ENCODE measurements at places on chromosomes 2 and 18. TPM values are rescaled to one million over a fixed set of nuclear protein-coding genes. Genes with fewer than 3 reads are reported as not detected.

The ALPP gene
- total RNA-seq: 0.53 TPM

The CELF4 gene
- total RNA-seq: not detected

The PPP4R3B gene
- total RNA-seq: 53.4 TPM

The VAMP5 gene
- 50.6 TPM for total RNA-seq

The SELENOI gene
- 24.4 TPM for total RNA-seq

The ATG9A gene
- 49.1 TPM for total RNA-seq

The NAT8 gene
- total RNA-seq: not detected

The ZBTB7C gene
- not detected for total RNA-seq

The GALNT5 gene
- not detected for total RNA-seq

The KCMF1 gene
- total RNA-seq: 108 TPM

The TRMT61B gene
- total RNA-seq: 12.2 TPM

The ARHGAP28 gene
- total RNA-seq: not detected

The NCKAP1 gene
- total RNA-seq: 13.2 TPM

The SRD5A2 gene
- total RNA-seq: not detected

The GPC1 gene
- 5.5 TPM for total RNA-seq

The ATAD2B gene
- 16.7 TPM for total RNA-seq

The DSG1 gene
- not detected for total RNA-seq

The MROH2A gene
- total RNA-seq: not detected

The TWIST2 gene
- total RNA-seq: not detected

The DYNAP gene
- not detected for total RNA-seq

The ALPI gene
- total RNA-seq: not detected

The GPR35 gene
- total RNA-seq: 1.5 TPM
